ENCODE measurements at places on chromosomes 12 and 14.

GRCh38 chr12:50953047-50953446, 703 bp downstream of the HIGD1C start:
- DNase-seq = no peak

- DNase-seq = no peak
Observed at GRCh38 chr12:132423820-132424645, 65.9 kb upstream of the FBRSL1 start.

GRCh38 chr14:92590941-92591340, 77.4 kb downstream of the RIN3 start:
- no peak for DNase-seq

DNA sequence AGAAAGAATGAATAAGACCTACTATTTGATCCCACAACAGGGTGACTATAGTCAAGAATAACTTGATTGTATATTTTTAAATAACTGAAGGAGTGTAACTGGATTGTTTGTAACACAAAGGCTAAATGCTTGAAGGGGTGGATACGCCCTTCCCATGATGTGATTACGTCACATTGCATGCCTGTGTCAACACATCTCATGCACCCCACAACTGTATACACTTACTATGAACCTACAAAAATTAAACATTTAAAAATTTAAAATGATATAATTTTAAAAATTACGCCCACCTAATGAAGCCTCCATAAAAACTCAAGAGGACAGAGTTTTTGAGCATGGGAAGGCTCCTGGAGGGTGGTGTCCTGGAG, 94.5 kb downstream of the SCARB1 start:
- no peak for DNase-seq

DNA sequence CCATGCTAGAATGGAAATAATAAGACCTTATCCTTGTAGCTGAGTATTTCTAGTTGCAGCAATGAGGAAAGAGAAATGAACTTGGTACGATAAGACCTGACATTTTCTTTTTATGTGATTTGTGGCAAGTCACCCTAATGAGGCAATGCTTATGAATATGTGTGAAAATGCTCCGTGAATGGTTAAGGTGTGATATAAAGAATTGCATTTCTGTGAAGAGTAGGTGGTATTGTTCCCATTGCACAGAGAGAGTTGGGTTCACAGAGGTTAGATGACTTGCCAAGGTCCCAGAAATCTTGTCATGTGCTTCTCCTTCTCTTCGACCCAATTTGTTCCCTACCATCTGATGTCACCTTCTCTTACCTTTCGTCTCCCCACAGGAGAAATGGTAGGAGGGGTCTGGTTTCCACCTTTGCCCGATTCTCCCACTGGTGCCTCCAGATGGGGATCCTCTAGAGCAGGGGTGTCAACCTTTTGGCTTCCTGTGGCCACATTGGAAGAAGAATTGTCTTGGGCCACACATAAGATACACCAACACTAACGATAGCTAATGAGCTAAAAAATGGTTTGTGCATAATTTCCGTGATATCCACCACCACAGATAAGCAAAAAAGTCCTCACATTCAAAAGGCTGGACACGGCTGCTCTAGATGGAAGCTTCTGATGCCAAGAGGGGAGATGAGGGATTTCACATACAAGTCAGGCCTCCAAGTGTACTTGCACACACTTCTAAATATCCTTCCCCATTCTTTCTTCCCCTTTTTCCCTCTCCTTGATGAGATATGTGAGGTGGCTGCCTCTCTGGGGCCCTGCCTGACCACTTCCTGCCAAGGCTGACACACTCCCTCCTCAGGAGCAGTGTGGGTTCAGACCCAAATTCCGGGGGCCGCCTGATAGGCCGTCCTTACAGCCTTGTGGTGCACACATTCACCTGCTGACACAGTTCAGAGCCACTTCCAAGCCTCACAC, 96.1 kb downstream of the PLXNC1 start:
- DNase-seq = peak; percentile 48

DNA sequence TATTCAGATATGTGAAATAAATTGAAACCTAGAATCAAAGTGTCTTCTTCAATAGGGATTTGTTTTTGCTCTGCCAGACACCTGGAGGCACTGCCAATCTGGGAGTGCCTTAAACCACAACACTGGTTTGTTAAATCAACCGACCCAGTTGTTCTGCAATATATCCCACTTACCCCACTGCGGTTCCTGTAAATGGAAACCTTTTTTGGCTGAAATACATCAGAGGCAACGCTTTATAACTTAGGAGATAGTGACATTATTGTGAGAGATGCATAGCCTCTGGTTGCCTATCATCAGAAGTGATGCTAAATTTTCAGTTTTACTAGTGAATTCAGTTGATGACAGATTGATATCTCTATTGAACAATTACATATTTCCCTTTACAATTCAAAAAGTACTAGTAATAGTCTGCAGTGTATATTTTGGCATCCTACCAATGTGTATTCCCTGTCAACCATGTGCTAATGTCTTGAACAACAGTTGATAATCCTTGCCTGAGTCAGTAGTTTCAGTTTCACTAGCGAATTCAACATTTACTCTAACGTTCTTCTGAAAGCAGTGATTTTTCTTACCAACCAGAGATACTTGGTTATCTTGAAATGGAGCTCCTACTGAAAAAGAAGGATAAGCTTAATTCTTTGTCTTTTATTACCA, 30.5 kb downstream of the PPP2R5C start:
- no peak for DNase-seq

GRCh38 chr12:94180558-94181296, 32.4 kb downstream of the PLXNC1 start:
- DNase-seq = no peak

DNA sequence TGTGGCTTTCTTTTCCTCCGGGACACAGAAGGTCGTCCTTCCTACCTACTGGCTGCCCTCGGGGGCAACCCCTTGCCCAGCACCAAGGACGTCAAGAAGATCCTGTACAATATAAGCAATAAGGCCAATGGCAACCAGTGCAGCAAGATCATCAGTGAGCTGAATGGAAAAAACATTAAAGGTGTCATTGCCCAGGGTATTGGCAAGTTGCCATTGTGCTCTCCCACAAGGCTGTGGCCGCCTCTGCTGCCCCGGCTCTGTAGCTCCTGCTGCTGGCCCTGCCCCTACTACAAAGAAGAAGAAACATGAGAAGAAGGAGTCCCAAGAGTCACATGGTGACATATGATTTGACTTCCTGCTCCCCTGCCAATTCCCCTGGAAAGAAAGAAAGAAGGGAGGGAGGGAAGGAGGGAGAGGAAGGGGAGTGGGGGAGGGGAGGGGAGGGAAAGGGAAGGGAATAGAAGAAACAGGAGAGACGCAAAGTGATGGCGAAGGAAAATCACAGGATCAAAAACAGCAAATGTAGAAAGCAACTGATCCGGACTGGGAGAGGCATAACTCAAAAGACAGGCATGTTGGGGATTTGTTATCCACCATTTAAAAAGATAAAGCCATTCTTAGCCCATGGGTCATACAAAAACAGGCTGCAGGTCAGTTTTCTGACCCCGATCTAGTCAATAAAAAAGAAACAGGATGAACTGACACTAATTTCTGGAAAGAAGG, 61.3 kb upstream of the RESF1 start:
- DNase-seq = no peak

DNA sequence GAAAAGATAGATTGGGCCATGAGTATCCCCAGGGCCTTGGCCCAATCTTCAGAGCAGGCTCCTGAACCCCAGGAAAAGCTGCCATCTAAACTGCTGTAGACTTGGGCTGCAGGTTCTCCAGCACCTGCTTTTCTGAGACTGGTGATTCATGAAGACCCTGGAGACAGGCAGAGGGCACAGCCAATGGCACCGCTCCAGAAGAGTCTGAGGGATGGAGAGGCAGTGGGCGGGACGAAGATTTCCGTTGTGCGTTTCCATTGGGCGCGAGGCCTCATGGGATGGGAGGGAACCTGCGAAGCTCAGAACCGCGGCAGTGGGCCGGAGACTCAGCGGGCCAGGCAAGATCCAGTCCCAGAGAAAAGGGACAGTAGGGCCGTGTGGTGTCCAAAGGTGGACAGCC, 375.1 kb downstream of the IPO8 start:
- DNase-seq = no peak

DNA sequence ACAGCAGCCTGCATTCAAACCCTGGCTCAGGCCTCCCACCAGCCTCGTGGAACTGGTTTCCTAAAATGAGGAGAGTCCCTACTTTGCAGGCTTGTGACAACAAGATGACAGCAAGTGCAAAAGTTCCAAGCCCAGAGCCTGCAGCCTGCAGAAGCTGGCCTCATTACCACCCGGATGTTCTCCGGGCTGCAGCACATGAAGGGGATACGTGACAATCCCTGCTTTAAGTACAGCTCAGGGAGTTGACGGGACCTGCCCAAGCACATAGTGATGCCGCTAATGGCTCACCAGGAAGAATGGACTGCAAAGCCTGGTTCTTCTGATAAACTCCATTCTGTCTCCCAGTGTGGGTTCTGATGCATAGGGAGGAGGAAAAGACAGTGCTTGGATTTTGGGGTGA, 15.0 kb downstream of the SSH1 start:
- DNase-seq = no peak

GRCh38 chr14:64873506-64874219, 6.0 kb downstream of the SPTB start:
- no peak for DNase-seq

DNA sequence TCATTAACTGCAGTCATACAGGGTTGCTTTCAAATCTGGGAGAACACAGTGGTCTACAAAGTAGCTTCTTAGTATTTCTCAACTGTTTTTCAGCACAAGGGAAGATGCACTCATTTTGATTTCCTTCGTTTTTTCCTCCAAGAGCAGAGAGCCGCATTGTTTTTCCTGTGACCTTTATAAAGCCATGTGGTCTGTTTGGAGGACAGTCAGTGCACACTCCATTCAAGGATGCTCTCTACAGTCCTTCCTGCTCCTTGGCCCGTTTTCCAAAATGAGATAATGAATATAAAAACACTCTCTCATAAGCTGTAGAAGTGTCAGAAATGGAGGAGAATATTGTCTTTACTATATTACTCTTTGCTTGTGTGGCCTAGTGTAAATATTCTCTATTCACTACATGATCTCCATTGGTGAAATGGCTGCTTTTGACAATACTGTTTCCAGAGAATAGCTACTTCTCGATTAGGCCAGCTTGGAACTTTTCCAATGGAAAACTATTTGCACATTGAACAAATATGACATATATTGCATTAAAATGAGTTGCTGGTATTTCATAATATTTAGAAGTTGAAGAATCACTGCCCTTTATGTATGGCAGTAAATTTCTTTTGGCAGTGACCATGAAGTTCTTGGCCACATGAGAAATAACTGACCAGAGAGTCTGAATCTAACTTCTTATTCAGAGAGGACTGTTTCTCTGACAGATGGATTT, 393.1 kb upstream of the RGS6 start:
- no peak for DNase-seq

DNA sequence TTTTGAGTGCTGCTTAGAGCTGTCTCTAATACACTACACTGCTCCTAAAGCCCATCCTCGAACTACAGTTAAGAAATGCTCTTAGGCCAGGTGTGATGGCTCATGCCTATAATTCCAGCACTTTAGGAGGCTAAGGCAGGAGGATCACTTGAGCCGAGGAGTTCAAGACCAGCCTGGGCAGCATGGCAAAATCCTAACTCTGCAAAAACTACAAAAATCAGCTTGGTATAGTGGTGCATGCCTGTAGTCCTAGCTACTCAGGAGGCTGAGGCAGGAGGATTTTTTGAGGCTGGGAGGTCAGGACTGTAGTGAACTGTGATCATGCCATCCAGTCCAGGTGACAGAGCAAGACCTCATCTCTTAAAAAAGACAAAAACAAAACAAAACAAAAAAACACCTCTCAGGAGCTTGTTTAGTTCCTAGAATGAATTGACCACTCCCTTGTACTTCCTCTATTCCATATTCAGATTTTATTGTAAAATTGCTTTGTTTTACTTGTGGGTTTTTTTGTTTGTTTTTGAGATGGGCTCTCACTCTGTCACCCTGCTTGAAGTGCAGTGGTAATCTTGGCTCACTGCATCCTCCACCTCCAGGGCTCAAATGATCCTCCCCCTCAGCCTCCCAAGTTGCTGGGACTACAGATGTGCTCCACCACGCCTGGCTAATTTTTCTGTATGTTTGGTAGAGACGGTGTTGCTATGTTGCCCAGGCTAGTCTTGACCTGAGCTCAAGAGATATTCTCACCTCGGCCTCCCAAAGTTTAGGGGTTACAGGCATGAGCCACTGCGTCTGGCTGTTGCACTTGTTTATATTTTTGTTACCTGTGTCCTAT, 13.6 kb downstream of the MDM2 start:
- DNase-seq = no peak

GRCh38 chr14:29061702-29062101, 295.1 kb downstream of the FOXG1 start:
- DNase-seq = no peak

GRCh38 chr14:55127460-55127951, 1.5 kb upstream of the LGALS3 start:
- DNase-seq = no peak

- no peak for DNase-seq
Observed at GRCh38 chr12:57352166-57352565, 78.7 kb downstream of the R3HDM2 start.
